ENCODE measurements at places on chromosomes 12 and 14.

- no peak for DNase-seq
These were observed 13.3 kb downstream of the CNIH1 start for GRCh38 chr14:54427871-54428270.

GRCh38 chr12:104381731-104382480 lies 74.8 kb upstream of the CHST11 start:
- peak; percentile 77 for DNase-seq

GRCh38 chr12:99024191-99024590 lies 379.1 kb downstream of the APAF1 start:
- DNase-seq, result no peak

- no peak for DNase-seq
These were observed 78.7 kb downstream of the FZD10 start for GRCh38 chr12:130240831-130241590.

DNA sequence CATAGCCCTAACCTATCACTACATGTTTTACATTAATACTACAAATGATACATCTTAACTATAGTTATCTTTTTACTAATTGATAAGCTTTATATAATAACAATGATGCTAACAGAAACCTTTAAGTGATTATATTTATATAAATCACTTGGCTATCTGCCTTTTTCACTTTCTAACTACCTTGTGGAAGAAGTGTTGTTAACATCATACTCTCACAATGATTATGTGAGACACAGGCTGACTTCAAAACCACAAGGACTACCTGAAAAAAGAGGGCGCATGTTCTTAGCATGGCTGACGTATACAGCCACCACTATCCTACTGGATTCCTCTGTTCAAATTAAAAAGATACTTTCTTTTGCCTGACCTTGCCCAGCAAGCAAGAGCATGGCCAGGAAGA lies 135.3 kb upstream of the SOX5 start:
- no peak for DNase-seq

- no peak for DNase-seq
These were observed 55.8 kb upstream of the CHGA start for GRCh38 chr14:92866901-92867865.

DNA sequence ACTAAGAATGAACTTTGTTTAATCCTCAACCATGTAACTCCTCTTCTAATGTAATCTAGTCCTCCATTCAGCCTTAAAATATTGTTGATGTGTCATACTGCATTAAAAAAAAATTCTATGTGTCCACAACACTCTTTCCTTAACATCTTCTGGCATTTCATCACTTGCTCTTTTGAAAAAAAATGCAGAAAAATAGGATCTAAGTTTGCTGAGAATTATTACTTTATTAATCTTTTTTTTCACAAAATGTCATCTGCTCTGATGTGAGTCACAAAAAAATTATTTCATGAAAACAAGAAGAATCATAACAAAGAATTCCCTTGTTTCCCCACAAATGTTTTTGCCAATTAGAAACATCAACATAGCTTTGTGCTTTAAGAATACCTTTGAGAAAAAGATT lies 410.1 kb upstream of the MGAT4C start:
- no peak for DNase-seq
